ENCODE measurements at places on chromosomes 2 and 18. TPM values are rescaled to one million over a fixed set of nuclear protein-coding genes. Genes with fewer than 3 reads are reported as not detected.

DNA sequence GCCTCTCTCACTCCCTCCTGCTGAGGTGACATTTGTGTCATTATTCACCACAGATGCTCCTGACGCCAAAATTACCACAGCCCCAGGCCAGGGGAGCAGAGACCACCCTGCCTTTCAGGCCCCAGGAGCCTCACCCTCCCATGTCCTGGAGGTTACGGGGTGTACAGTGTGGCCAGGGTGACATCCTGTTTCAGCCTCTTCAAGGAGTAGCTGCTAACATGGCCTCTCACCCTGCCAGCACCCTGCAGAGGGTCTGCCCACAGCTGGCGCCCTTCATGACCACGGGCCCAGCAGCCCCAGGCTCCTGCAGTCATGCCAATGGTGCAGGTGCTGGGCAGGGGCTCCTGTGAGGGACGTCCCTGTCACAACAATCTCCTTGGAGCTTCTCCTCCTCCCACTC, 92.6 kb downstream of the SMIM21 start:
- DNase-seq = no peak

DNA sequence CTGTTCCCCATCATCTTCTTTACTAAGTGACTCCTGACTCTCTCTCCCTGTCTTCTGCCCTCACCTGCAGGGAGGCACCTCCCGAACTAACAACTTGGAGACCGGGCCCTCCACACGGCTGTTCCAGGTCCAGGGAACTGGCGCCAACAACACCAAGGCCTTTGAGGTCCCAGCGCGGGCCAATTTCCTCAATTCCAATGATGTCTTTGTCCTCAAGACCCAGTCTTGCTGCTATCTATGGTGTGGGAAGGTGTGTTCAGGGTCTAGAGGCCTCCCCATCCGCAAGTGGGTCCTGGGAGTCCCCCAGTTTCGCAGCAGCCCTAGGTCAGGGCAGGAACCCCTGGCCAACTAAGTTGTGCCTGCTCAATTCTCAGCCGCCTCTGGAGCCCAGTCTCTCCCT, 15.5 kb downstream of the VIL1 start:
- DNase-seq = no peak

DNA sequence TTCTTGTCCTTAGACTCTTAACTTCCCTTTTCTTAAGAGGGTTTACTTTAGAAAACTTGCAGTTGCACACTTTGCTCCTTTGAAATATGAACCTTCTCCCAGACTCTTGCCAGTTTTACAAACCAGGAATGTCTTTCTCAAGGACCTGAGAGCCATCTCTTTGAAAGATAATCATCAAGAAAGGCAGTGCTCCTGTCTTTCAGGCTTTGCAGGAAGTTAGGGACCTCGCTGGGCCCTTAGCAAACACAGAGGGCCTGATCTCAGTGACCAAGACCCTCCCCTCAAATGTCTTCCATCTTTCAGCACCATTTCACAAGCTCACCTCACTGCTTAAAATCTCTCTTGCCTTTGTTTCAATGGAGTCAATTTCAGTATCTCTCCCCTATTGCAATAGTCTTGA, 32.0 kb upstream of the NYAP2 start:
- no peak for DNase-seq

DNA sequence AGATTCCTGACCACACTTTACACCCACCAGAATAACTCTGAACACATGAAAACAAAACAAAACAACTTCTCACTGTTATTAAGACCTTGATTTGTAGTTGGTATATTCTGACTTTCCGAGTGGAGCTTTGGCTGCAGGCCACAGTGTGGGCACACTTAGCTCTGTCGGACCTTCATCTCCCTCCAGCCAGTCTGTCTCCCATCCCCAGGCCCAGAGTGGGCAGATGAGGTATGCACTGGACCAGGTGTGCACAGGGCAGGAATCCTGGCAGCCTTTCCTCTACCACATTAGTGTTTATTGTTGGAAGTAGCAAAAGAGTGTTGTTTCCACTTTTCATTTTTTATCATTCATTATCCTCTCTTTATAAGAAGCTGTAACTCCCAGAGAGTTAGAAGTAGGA, 219.5 kb upstream of the TPO start:
- DNase-seq = no peak

GRCh38 chr2:238379096-238379810, 47.5 kb upstream of the ASB1 start:
- DNase-seq = no peak

Gene TLK1
- 27.5 TPM for total RNA-seq

Gene FEV
- total RNA-seq = not detected

Gene CRYGD
- total RNA-seq = not detected

Gene CTAGE1
- not detected for total RNA-seq
